ENCODE measurements at places on chromosomes 16 and 17.
A peak's percentile ranks its signal among the peaks of the same experiment; 100 is the strongest.

GRCh38 chr16:19436540-19436939, 18.9 kb downstream of the TMC5 start:
- DNase-seq: no peak

GRCh38 chr16:15492091-15492740, 57.8 kb downstream of the BMERB1 start:
- DNase-seq: peak; percentile 73

GRCh38 chr16:59392911-59393310, 658.8 kb upstream of the GOT2 start:
- no peak for DNase-seq

DNA sequence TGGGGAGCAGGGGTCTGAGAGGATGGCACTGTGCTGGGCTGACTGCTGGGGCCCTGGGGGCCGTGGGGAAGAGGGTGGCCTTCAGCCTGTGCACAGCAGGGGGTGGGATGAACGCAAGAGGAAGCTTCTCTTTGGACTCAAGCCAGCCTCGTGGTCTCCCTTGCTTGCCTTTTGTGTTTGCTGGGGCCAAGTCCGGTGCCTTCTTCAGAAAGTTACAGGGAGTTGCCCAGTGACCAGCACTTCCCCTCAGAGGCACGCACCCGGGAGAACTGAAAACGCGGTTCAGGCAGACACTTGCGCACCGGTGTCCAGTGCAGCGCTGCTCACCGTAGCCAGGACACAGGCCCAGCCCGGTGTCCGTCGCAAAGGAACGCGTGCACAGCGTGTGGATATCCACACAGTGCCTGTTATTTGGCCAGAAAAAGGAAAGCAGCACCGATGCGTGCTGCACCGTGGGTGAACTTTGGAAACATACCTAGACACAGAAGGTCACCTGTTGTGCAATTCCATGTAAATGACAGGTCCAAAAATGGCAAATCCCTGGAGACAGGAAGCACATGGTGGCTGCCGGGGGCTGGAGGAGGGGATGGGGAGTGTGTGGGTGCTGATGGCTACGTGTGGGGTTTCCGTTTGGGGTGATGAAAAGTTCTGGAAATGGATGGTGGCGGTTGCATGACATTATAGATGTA, 29.4 kb upstream of the NUDT16L1 start:
- DNase-seq: peak; percentile 95

- DNase-seq: no peak
Measured at GRCh38 chr16:1651094-1651973, 26.7 kb upstream of the JPT2 start.

DNA sequence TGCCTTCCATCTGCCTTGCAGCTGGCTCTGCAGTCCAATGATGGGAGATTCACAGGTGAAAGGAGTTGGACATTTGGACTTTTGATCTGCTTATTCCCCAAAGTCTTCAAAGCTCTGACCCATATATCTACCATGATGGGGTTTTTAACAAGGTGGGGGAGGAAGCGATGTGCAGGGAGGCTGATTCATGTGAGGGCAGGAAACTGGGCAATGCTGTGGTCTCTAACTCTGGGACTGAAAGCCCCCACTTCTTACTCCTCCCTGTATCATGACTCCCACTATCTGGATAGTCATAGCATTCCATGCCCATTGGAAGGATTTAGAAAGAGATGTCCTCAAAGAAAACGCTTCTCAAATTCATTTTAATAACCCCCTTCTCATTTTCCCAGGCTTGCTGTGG, 16.3 kb downstream of the HOXB1 start:
- DNase-seq: no peak

DNA sequence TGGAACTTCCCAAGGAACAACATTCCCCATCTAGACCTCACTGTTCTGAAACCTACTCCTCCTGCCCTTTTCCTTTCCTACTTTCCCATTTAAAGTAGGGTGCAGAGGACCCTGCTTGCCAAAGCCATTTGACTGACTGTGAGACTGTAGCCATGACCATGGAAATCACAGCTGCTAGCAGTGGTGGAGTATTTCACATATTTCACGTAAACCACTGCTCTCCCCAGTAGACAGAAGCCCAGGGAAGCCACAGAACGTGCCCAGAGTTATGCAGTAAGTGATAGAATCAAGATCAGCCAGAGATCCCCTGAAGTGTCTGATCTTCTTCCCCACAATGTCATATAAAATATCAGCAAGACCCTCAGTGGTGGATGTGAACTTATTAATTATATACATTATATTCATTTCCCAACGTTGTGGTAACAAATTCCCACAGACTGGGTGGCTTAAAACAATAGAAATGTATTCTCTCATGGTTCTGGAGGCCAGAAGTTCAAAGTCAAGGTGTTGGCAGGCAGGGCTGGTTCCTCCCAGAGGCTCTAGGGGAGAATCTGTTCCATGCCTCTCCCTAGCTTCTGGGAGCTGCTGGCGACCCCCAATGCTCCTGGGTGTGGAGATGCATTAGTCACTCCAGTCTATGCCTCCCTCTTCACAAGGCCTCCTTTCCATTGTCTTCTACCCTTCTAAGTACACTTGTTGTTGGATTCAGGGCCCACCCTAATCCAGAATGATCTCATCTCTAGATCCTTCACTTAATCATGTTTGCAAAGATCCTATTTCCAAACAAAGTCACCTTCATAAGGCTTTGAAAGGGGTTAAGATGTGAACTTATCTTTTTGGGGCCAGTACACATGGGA, 20.7 kb upstream of the PRM1 start:
- DNase-seq: no peak
